M059J (cell line): ENCODE measurements at places on chromosomes 7 and 10.

GRCh38 chr10:8967061-8967460 lies 912.6 kb downstream of the GATA3 start:
- DNase-seq, result no peak

DNA sequence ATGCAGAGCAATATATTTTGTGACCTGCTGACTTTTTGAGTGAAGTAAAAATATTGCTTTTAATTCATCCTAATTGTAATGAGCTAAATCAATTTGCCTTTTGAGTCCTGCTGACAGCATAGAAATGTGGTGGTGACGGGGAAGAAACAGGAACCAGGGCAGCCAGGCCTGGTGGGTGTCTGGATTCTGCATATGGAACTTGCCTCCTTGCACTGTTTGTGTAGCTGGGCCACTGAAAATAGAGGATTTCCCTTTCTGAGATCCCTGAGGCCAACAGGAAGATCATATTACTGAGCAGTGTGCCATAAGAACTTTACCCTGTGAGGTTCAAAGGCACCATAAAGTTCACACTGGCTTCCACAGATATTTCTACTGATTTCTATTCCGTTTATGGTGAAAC lies 488.4 kb upstream of the AKR1E2 start:
- no peak for DNase-seq

GRCh38 chr7:140773104-140773503 lies 76.6 kb downstream of the NDUFB2 start:
- no peak for DNase-seq

DNA sequence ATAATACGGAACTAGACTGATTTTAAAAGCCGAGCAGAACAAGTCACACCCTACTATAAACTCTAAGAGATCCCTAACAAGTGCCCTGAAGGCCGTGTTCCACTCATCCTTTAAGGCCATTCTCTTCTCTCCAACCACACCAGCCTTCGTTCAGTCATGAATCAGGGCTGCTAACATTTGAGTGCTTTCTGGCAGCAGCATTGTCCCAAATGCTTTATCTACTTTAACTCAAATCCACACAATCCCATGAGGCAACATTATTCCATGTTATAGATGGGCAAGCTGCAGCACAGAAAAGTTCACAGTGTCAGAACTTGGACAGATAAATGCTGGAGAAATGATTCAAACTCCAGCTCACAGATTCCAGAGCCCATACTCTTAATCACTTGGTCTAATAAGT lies 73.5 kb downstream of the MALSU1 start:
- no peak for DNase-seq

DNA sequence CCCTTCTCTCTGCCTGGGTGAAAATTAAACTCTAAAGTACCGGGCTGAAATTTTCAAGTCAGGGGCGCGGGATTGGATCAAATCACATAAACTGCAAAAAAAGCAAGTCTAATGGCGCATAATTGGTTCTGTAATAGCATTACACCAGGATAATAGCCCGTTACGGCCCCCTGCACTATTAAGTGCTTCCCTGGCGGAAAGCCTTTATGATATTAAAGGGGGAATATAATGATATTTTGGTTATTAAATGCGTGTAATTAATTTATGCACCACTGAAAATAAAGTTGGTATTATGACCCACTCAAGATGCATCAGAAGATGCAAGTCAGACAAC lies 744 bp upstream of the DRGX start:
- DNase-seq, result no peak

- peak; percentile 99 for DNase-seq
Measured at GRCh38 chr7:112422842-112423496, 27.3 kb upstream of the IFRD1 start.

GRCh38 chr7:114821030-114821900 lies 100.6 kb upstream of the MDFIC start:
- DNase-seq, result no peak

DNA sequence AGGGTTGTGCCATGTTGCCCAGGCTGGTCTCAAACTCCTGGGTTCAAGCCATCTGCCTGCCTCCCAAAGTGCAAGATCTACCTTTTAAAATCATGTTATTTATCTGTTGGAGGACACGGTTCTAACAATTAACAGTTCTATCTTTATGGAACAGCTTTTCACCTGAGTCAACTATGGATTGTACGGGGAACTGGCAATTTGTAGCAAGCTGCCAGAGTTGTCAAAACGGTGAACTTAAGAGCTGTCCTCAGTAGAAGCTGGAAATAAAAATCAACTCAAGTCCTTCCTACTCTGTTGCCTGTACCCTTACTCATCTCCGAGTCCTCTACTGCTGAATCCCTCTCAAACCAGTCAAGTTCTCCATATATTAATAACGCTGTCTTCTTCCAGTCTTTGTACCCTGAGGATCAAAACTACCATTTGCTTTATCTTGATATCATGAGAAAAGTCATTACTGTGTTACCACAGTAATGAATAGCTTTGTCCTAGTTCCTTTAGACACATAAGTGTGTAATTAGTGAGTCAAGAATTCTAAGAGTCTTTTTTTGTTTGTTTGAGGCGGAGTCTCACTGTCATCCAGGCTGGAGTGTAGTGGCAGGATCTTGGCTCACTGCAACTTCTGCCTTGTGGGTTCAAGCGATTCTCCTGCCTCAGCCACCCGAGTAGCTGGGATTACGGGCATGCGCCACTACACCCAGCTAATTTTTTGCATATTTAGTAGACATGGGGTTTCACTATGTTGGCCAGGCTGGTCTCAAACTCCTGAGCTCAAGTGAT lies 28.2 kb downstream of the HBP1 start:
- no peak for DNase-seq

DNA sequence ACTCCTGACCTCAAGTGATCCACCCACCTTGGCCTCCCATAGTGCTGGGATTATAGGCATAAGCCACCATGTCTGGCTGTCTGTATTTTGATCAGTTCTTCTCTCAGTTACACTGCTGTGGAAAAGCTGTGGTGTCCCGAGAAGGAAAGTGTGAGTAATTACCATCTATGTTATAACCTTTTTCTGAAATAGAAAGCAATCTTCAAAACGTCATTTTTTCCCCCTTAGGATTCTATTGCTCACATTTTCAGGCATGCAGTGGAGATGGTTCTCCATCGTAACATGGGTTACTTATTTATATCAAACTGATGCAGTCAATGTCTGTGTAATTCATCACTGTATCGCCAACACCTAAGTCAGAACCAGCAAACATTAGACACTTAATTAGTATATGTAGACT lies 103.5 kb upstream of the FAM3C start:
- no peak for DNase-seq

DNA sequence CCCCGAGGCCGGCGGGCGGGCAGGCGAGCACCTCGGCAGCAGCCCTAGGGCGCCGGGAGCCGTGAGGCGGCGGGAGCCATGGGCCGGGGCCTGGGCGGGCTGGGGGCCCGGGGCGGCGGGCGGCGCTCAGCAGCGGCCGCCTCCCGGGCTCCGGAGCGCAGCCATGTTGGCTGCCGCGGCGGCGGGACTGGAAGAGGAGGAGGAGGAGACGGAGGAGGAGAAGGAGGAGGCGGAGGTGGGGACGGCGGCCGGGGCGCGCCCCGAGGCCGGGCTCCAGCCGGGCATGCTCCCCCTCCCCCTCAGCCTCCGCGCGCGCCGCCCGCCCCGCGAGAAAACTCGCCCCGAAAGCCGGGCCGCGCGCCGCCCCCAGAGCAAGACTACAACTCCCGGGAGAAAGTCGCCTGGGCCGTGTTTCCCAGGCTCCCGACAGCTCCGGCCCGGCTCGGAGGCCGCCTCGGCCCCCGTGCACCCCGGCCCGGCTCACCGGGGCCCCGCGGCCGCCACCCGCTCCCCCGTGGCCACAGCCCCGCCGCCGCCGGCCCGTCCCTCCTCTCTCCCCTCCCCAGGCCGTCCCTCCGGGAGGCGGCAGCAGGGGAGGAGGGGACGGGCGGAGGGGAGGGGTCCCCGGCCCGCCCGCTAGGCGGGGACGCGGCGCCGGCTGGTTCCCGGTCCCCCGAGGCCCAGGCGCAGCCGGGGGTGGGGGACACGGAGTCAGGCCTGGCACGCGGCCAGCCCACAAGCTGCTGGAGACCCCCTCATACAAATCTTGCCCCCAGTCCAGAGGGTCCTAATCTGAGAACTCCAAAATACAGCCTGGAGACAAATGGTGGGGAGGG lies at the start of gene DLG5:
Gene DLG5, minus strand, starts transcription at position 190 of the 836 bp plus-strand sequence. CDS start 235 bp downstream, outside the sequence.
- peak; percentile 60 for DNase-seq

GRCh38 chr10:95264227-95265051 lies 26.4 kb downstream of the PDLIM1 start:
- DNase-seq, result peak; percentile 70

DNA sequence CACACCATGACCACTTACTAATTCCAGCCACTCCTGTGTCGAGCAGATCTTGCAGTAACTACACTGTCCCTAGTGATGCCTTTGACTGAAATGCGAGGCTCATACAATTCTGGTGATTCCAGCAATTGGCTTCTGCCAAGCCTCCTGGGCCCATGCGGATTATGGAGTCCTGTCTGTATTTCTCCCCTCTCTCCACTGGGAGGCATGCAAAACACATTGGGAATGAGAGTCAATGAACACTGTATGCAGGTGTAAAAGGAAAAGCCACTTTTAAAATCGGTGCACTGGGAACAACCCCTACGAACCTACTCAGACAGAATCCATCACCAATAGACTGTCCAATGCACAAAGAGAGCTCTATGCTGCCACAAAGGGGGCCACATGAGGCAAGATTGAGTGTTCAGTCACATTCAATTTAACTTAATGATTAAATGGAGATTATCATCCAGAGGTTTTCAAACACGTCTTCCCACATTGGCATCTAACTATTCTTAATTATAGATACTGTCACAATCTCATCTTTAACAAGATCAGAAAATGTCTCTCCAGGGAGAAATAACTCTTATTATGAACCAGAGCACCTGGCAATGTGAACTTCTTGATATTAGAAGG lies 550.6 kb downstream of the GLRX3 start:
- peak; percentile 2 for DNase-seq

- DNase-seq, result no peak
Measured at GRCh38 chr10:132652446-132652845, 114.9 kb downstream of the INPP5A start.

- peak; percentile 81 for DNase-seq
Measured at GRCh38 chr7:107934991-107935770, 44.2 kb downstream of the DLD start.

DNA sequence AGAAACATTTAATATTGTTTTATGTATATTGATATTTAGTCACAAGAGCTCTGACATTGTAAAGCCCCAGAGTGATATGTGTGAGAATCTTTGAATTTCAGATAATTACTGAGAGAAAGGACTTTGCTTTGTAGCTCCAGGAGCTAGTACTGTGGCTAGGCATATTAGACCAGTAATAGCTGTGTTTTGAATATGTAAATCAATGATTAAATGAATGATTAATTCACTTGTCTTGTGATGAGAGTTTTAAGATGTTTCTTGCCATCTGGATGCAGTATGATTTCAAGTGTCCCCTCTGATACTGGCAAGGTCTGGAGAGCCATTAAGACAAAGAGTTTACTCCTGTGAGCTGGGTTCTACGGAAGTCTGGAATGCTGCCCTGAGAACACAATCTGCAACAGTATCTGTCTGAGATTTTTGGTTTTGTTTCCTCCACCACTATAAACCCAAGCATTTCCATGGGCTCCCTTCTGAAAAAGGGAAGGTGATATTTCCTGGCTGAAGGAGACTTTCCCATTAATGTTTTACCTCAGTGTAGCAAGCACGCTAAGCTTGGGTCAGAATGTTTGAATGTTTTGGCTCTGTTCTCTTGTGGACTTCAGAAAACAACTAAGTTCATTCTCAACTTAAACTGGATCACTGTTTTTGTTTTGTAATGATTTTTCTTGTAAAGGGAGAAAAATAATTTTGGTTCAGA lies 61.3 kb upstream of the BICC1 start:
- DNase-seq, result no peak

DNA sequence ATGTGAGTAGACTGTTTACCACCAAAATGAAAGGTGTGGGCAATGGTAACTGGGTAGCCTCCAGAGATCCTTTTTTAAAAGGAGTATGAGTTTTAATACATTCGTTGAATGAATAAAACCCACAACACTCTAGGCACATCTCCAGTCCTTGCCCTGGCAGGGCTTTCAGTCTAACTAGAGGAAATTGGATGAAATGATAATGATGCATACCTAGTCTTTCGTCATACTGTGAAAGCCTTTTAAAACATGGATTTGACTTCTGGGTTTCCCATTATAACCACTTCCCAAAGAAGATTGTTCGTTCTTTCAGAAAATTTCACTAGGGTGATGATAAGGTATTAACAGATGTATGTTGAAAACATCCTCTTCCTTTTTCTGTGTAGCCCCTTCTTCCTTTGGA lies 110.8 kb downstream of the REEP3 start:
- DNase-seq, result peak; percentile 36

GRCh38 chr10:24869354-24870015 lies 82.9 kb downstream of the PRTFDC1 start:
- DNase-seq, result peak; percentile 53

DNA sequence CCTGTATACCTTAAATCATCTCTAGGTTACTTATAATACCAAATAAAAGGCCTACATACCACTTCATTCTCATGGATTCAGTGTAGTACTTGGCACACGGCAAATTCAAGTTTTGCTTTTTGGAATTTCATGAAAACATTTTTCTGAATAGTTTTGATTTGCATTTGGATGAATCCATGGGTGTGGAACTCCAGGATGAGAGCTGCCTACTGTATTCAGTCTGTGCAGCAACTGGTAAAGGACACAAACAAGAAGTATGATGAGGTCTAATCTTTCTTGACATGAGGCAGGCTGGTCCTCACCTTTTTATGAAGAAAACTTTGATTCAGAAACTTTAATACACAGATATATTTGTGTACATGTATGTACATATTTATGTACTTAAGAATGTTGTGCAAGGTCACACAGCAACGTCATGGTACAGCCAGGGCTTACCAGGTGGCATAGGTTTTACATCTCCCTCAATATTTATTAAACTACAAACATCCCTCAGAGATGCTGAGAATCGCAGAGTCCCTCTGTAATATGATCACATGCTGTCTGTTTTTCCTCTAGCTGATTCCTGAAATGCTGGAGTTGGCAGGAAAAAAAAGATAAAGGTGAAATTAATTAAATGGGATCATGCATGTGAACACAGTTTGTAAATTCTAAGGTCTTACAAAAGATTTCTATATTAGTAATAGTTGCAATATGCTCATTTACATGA lies 239.6 kb downstream of the PRKG1 start:
- no peak for DNase-seq

GRCh38 chr10:71443676-71444075 lies 47.0 kb downstream of the CDH23 start:
- DNase-seq, result no peak

GRCh38 chr10:42556931-42557330 lies 81.4 kb downstream of the ZNF33B start:
- no peak for DNase-seq

DNA sequence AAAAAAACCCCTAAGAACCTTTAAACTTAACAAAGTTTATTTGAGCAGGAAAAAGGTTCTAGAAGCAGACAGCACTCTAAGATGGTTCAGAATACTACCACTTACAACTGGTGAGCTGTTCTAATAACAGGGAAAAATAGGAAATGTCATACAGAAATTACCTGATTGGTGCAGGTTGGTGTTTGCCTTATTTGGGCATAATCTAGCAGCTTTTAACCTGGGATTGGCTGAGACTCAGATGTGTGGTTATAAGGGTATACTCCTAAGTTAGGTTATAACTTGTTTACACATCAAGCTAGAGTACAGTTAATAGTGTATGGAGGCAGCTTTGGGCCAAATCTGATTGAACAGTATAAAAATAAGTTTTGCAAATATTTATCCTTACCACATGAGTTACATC lies 59.8 kb downstream of the MAPK8 start:
- DNase-seq, result peak; percentile 43

GRCh38 chr7:8511855-8512254 lies 78.4 kb downstream of the NXPH1 start:
- DNase-seq, result no peak
